Spinal cord (tissue), 10 donors: ENCODE measurements at places on chromosomes 1 and 21.

DNA sequence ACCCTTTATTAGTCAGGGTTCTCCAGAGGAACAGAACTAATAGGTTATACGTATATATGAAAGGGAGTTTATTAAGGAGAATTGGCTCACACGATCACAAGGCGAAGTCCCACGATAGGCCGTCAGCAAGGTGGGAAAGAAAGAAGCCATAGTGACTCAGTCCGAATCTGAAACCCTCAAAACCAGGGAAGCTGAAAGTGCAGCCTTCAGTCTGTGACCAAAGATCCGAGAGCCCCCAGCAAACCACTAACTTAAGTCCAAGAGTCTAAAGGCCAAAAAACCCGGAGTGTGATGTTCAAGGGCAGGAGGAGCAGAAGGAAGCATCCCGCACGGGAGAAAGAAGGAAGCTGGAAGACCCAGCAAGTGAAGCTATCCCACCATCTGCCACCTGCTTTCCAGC, 9.9 kb downstream of the IFNLR1 start:
- H3K27ac ChIP-seq = no peak overlapping the region
- no peak overlapping the region for H3K4me3 ChIP-seq
- no peaks in the 10 kb centered on the region for H3K27me3 ChIP-seq
- DNase-seq = no peak
- H3K36me3 ChIP-seq = no peaks in the 10 kb centered on the region

- H3K4me3 ChIP-seq = no peak overlapping the region
- peaks cover 57% of the 10 kb centered on the region for H3K36me3 ChIP-seq
- H3K27ac ChIP-seq = no peak overlapping the region
- no peak for DNase-seq
- H3K4me1 ChIP-seq = no peaks in the 10 kb centered on the region
Observed at GRCh38 chr1:26259578-26259977, 20.3 kb upstream of the SH3BGRL3 start.

GRCh38 chr1:29312469-29313461, 76.4 kb downstream of the PTPRU start:
- no peaks in the 10 kb centered on the region for H3K27me3 ChIP-seq
- no peaks in the 10 kb centered on the region for H3K4me1 ChIP-seq
- H3K36me3 ChIP-seq = peaks cover 46% of the 10 kb centered on the region
- no peak for DNase-seq
- no peak overlapping the region for H3K27ac ChIP-seq

- H3K27ac ChIP-seq = no peak overlapping the region
- no peaks in the 10 kb centered on the region for H3K4me1 ChIP-seq
- H3K4me3 ChIP-seq = no peak overlapping the region
- H3K36me3 ChIP-seq = peaks cover 2% of the 10 kb centered on the region
Observed at GRCh38 chr1:214352838-214353237, 71.9 kb downstream of the SMYD2 start.
